NCI-H1436 treated with DMSO at 0.1 percent for 48 hours (cell line): ENCODE measurements at places on chromosomes 16 and 17.

GRCh38 chr16:56980792-56981724 is 8.3 kb upstream of the NLRC5 start:
- peak; percentile 38 for DNase-seq

- no peak for DNase-seq
Measured at GRCh38 chr17:81153340-81153803, 11.9 kb upstream of the PVALEF start.

- no peak for DNase-seq
Measured at GRCh38 chr17:59876107-59876506, 16.6 kb downstream of the TUBD1 start.

GRCh38 chr17:1179818-1180742 is at the start of gene ABR:
Gene ABR, minus strand, starts transcription at chr17:1179981. Its CDS starts 254 bp downstream, at chr17:1179727.
- DNase-seq, result no peak

GRCh38 chr16:53713403-53714204 is 9.6 kb downstream of the FTO start:
- no peak for DNase-seq

- no peak for DNase-seq
Measured at GRCh38 chr17:68533887-68534694, 21.9 kb downstream of the PRKAR1A start.

DNA sequence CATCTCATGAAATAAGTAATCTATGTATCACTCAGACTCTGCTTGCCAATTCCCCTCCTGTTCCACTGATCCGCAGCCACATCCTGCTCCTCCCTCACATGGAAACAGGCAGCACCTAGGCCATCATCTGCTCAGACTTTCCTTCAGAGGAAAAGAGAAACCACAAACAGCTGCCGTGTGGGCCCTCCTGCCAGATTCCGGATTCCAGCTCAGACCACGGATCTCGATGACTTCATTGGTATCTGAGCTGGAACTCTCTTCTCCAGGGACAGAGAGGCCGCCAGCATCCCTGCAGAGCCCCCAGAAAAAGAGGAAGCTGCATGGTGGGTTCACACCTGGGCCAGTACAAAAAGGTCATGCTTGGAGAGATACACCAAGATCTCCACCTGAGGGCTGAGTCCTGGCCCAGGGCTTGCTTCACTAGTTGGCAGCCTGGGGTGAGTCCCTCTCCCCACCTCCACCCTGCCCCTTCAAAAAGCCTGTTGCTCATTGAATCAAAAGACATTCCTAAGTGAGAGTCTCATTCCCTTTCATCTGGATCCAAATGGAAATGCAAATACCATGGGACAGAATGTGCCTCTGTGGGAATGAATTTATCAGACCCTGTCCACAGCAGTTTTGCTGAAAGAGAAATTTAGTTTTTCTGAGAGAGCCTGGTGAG is 47.2 kb downstream of the HOXB1 start:
- DNase-seq, result no peak

- DNase-seq, result no peak
Measured at GRCh38 chr17:82232322-82232820, 3.5 kb downstream of the SLC16A3 start.

DNA sequence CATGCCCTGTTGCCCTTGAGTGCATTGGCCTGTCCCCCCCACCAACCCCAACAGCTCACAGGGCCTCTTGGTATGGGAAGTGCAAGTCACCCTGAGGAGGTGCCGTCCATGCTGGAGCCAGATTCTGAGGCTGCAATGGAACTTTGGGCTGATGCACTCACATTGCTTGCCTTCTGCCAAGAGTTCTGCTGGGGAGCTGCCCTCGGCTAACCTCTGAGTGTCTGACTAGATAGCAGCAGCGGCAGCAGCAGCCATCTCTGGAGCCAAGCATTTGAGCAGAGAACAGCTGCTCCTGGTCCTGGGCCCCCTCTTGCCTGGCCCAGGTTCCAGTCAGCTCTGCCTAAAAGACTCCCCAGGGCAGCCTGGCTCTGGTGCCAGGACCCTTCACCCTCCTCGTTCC is 61.5 kb downstream of the GNAO1 start:
- DNase-seq, result no peak

DNA sequence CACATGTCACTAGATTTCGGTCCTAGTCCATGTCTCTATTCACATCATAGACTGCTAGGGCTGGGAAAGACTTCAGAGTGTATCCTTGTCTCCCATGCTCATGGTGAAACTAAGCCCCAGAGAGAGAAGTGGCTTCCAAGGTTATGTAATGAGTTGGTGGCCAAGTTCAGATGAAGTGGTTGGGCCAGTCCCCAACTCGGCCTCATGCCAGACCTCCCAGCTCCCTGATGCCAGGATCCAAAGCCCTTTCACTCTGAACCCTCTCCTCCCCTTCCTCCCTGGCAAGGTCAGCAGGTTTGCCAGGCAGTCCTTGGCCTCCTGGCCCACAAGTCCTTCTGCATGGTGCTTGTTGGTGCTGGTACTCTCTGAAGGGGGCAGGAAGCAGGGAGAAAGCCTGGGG is 189.7 kb downstream of the AXIN2 start:
- DNase-seq, result no peak

DNA sequence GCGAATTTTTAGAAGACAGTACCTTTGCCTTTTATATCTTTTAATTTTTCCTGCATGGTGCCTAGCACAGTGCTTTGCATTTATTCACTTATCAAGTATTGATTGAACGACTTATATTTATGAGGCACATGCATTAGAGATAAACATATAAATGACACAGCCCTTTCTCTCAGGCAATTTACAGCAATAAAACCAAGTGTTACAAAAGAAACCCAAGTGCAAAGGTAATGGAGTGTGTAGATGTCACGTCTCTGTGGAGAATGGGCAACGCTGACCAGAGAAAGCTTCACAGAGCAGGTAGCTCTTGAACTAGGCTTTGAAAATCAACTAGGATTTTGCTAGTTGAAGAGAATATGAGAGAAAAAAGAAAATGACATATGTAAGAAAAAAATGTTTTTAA is 32.6 kb upstream of the ABCA3 start:
- DNase-seq, result no peak
